NCI-H1105 treated with DMSO at 0.1 percent for 48 hours (cell line): ENCODE measurements at places on chromosomes 3 and 15.

GRCh38 chr3:146093896-146094295 is 67.1 kb downstream of the PLOD2 start:
- DNase-seq: no peak

GRCh38 chr3:156373654-156374053 is 181.3 kb downstream of the SSR3 start:
- DNase-seq: no peak

DNA sequence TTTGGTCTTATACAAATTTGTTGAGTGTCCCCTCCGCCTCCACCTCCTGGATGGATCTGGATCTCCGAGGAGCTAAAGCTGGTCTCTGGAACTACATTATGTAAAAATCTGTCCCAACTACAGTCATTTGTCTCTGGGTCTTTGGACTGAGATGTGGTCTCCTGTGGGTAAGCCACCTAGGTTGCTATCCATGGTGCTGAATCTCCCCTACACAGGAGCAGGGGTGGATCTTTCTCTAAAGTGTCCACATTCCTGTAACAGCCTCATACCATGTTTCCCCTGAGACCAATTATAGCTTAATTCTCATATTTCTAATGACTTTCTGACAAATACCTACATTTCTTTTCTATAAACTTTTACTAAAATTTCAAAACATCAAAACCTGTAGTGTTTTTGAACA is 625.8 kb downstream of the TAFA4 start:
- DNase-seq: no peak

GRCh38 chr3:69697381-69697780 is 41.9 kb upstream of the MITF start:
- no peak for DNase-seq

GRCh38 chr15:101357333-101357732 is 62.3 kb upstream of the SNRPA1 start:
- DNase-seq: no peak

GRCh38 chr3:14177580-14178246 is 688 bp downstream of the XPC start:
- no peak for DNase-seq

DNA sequence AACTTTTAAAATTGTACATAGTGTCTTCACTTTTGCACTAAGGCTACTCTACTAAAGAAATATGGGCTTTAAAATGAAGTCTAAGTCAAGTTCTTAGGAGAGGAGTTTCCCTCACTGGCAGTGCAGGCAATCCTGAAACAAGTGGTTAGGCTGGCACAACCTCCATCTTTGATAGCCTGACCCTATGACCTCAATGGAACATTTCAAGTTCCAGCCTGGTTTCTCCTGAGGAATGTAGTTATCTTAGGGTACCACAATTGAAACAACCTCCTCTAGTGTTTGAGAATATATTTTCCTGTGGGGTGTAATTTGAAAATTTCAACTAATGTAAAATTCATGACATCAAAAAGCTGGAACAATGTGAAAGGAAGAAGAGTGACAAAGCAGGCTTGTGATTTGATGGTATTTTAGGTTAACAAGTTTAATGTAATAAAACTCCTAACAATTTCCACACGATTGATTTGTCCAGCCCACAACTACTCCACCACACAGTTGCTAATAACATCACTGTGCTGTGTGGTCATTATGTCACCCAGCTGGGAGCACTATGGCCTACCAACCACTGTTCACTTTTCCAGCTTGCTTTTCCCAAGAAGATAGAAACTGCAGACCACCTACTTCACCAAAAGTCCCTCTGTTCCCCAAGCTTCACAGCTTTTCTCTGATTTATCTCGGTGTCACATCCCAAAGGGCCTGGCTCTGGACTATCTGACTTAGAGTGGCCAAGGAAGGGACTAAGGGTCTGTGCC is 1.8 kb downstream of the WWTR1 start:
- DNase-seq: no peak

GRCh38 chr3:171862993-171863521 is 19.9 kb downstream of the TMEM212 start:
- no peak for DNase-seq

- DNase-seq: peak; percentile 73
Observed at GRCh38 chr3:17645074-17645698, 97.2 kb downstream of the TBC1D5 start.

DNA sequence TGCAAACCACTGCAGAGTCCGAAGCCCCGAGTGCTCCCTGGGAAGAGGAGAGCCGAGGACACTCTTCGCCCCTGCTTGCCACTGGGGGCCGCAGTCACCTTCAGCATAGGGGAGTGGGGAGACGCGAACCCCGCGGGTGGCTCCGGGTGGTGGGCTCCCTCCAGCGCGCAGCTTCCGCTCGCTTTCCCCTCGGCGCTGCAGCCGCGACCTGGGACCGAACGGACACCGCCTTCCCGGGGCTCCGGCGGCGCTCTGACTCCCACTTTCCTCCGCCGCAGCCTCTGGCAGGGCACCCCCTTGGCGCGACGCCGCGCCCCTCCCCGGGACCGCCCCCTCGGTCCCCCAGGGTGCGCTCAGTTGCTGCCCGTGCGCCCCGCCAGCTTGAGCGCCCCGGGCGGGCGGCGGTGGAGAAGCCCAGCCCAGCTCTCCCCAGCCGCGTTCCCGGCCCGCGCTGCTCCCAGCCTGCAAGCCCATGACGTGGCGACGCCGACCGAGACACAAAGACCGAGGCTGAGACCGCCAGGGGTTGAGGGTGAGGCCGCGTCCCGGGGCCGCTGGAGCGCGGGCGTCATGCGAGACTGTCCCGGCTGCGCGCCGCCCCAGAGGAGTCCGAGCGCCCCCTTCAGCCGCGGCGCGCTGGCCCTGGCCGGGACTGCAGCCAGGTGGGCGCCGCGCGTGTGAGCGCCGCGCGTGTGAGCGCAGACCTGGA is at the start of gene MINAR1:
Gene MINAR1, plus strand, starts transcription at position 701 of the 709 bp plus-strand sequence. CDS start 23,812 bp downstream, outside the sequence.
- peak; percentile 9 for DNase-seq

DNA sequence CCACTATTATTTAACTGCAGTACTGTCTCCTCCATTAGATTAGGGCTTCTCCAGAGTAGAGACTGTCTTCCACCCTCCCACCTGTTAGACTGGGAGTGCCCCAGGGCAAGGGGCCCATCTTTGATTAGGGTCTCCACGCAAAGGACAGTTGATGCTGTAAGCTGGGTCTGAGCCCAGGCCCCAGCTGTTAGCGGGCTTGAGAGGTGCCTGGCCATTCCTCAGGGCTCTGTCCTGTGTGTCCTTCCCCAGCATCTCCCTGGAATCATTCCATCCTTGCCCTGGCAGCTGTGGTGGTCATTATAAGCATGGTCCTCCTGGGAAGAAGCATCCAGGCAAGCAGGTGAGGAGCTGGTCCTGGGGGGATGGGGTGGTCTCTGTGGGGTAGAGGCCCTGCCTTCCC is 6.1 kb downstream of the SLC51B start:
- no peak for DNase-seq

- no peak for DNase-seq
Observed at GRCh38 chr3:43790476-43790875, 99.7 kb downstream of the ABHD5 start.

- DNase-seq: no peak
Observed at GRCh38 chr3:61828880-61829721, 267.7 kb downstream of the PTPRG start.
